ENCODE measurements at places on chromosomes 1 and 21.
A peak's percentile ranks its signal among the peaks of the same experiment; 100 is the strongest.

- DNase-seq = no peak
Observed at GRCh38 chr1:204104331-204105130, 31.6 kb downstream of the SOX13 start.

GRCh38 chr1:208256556-208256955, 12.4 kb upstream of the PLXNA2 start:
- no peak for DNase-seq

DNA sequence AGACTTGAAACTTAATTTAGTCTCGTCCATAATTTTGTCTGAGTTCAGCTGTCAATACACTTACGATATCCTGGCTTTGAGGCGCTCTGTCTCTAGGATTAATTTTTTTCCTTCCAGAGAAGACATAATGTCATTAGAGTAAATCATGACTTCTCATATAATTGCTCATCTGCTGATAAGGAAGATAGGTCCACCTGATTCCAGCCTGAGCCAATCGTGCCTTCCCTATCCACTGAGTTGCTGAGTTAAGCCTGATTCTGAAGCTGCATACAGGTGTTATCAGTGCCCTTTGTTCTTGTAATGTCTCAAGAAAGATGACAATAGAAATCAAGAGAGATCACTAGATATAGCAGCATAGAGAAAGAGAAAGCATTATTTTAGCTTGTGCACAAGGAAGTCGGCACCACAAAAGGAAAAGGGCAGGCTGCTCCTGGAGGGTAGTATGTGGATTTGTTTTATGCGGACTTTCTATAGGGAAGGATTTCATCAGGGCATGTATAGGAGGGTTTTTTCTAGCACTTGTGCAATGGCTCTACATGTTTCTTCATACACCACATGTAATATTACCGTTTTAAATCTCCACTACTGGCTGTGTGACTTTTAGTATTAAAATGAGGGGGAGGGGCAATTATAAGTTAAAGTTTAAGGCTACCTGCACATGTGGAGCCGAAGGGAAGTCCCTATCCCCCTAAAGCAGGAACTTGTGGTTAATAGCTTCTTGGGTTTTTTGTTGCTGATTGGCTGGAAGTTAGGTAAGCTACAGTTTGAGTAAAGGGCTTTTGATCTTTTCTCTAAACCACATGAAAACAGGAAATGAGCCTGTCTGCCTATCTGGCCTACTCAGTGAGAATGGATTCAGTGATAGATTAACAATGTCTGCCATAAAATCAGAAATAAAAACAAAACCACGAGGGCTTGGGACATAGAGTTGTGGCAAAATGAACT, 133.4 kb downstream of the PLPPR5 start:
- DNase-seq = no peak

- peak; percentile 76 for DNase-seq
Observed at GRCh38 chr1:157580179-157580827, 17.6 kb downstream of the FCRL4 start.

DNA sequence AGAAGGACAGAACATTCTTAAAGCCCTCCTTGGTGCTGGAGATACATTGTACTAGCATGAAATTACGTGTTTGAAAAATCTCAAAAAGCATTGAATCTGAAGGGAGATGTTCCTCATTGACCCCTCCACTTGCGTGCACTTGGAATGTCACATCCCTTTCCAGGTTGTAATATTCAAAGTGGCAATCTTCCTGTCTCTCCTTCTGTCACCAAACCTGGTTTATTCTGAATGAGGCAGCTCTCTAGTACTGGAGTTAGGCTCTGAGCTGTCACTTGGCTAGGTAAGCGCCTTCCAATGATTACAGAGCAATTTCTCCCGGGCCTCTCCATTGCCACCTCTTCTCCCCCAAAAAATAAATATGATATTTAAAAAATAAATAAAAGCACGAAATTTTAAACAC, 855 bp downstream of the DSCAM start:
- no peak for DNase-seq

GRCh38 chr1:22651941-22652856, 837 bp upstream of the C1QB start:
- no peak for DNase-seq

All from NCI-H510A treated with DMSO at 0.1 percent for 48 hours (cell line).